ENCODE measurements at places on chromosomes 16 and 17.
A peak's percentile ranks its signal among the peaks of the same experiment; 100 is the strongest.

GRCh38 chr16:15452246-15452855, 18.0 kb downstream of the BMERB1 start:
- DNase-seq = no peak

- no peak for DNase-seq
Measured at GRCh38 chr17:4118015-4118743, 24.7 kb downstream of the ZZEF1 start.

DNA sequence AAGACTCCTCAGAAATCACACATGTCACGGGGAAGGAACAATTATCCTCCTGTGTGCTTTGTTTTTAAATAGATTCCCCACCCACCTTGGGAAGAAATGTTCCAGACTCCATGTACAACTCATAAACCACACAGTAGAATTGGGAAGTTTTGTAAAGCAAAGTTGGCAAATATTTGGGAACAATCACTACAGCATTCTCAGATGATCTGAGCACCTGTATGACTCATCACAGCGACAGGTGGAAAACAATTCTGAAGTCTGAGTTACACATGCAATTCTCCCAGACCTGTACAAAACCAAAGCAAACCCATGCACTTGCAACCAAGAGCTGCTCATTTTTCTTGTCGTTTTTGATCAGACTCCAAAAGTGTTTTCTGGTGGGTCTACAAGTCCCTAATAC, 14.4 kb upstream of the MYLK3 start:
- DNase-seq = no peak

- DNase-seq = no peak
Measured at GRCh38 chr17:3043737-3044365, 19.6 kb downstream of the OR1D5 start.

DNA sequence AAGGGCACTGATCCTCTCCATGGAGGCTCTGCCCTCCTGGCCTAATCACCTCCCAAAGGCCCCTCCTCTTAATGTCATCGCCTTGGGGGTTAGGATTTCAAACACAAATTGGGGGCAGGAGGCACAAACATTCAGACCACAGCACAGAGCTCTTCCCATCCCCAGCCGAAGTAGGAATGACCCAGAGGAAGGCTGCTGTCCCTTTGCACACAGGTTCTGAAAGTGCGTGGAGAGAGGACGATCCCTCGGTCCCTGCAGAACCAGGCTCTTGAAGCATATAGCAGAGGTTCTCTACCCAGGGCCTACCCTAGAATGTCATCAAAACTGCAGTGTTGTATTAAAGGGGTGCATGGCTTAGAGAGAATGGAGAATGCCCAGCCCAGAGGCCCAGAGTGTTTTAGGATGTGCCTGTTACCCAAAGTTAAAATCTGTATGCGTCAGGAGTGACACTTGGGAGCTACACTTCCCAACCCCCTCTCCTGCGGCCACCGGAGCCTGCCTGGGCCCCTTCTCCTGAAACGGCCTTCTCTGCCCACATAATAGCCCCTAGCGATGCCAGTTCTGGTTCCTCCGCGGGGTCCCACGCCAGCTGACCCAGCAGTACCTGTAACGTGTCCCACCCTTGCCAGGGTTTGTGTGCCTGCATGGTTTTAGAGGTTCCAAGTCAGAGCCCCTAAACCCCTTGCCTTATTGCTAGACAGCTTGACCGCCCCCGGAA, 159.5 kb upstream of the CACNG5 start:
- no peak for DNase-seq

DNA sequence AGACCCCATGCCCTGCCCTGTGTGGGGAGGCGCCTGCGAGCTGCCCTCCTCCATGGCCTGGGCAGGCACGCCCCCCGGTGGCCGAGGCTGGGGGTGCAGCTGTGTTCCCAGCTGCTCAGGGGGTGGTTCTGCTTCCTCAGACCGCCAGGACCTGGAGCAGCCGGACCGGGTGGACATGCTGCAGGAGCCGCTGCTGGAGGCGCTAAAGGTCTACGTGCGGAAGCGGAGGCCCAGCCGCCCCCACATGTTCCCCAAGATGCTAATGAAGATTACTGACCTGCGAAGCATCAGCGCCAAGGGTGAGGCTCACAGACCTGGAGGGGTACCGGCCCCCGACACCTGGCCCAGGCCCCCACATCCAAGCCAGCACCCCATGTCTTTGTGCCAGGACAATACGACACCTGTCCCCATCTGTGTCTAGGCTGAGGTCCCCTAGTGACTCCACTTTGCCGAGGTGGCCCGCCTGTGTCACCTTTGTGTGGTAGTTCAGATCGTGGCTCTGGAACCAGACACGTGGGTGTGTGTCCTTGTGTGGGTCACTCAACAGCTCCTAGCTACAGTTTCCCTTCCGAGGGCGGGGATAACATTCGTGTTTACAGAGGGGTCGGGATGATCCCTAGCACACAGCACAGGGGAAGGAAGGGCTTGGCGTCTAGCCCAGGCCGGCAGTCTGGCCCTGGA, 9.3 kb downstream of the GJD3 start:
- no peak for DNase-seq

GRCh38 chr16:66274335-66275110, 92.0 kb upstream of the CDH5 start:
- peak; percentile 20 for DNase-seq

All from HS-27A (cell line).